Stimulated activated CD8-positive, alpha-beta memory T cell treated with anti-CD3 and anti-CD28 coated beads, Interleukin-15, amount 100 ng/mL, for 4 hours (primary cell): ENCODE measurements at places on chromosomes 1 and 21.
A peak's percentile ranks its signal among the peaks of the same experiment; 100 is the strongest.

DNA sequence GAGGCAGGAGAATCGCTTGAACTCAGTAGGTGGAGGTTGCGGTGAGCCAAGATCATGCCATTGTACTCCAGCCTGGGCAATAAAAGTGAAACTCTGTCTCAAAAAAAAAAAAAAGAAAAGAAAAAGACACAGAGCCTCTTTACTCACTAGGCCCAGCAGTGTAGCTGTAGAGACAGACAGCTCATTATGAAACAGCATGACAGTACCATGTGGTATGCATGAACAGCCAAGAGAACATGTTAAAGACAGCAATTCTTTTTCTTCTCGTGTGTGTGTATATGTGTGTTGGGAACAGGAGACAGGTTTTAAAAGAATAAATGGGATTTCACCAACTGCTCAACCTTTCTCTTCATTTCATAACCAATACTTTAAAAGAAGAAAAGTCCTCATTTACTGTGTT lies 118.8 kb downstream of the PIK3R3 start:
- no peak for DNase-seq

- DNase-seq: no peak
These were observed 42.3 kb downstream of the TCEANC2 start for GRCh38 chr1:54095546-54096226.

DNA sequence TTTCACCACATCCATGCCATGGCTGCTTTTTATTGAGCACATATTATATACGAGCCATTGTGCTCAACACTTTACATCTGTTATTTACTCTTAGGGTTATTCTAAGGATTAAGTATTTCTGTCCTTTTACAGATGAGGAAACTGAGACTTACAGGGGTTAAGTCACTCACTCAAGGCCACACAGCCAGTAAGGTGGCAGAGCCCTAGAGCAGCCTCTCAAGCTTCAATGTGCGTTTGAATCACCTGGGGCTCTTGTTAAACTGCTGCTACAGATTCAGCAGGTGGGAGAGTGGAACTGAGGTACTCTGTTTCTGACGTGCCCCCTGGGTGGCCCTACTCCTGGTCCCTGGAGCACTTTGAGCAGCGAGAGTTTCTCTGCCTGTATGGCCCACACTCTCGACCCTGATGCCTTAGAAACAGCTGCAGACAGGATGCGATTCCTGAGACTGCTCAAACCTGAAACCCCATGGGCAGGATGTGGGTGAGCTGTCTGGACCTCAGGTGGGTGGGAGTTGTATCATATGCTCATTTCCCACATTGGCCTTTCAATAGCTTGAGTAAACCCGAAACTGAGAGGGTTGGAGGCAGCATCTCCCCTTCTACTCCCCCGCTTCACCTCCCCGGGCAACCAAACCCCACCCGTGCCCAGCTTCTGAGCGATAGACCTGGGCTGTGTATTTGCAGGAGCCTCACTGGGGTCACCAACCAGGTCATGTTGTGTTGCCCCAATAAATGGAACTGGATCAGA lies 59.3 kb downstream of the MAN1C1 start:
- peak; percentile 73 for DNase-seq

GRCh38 chr1:53061859-53062707 lies at the start of gene PODN:
PODN (plus strand) TSS chr1:53062213; CDS start chr1:53069856, 7,643 bp downstream.
- no peak for DNase-seq

- no peak for DNase-seq
These were observed 59.5 kb upstream of the LRRC53 start for GRCh38 chr1:74571891-74572290.

DNA sequence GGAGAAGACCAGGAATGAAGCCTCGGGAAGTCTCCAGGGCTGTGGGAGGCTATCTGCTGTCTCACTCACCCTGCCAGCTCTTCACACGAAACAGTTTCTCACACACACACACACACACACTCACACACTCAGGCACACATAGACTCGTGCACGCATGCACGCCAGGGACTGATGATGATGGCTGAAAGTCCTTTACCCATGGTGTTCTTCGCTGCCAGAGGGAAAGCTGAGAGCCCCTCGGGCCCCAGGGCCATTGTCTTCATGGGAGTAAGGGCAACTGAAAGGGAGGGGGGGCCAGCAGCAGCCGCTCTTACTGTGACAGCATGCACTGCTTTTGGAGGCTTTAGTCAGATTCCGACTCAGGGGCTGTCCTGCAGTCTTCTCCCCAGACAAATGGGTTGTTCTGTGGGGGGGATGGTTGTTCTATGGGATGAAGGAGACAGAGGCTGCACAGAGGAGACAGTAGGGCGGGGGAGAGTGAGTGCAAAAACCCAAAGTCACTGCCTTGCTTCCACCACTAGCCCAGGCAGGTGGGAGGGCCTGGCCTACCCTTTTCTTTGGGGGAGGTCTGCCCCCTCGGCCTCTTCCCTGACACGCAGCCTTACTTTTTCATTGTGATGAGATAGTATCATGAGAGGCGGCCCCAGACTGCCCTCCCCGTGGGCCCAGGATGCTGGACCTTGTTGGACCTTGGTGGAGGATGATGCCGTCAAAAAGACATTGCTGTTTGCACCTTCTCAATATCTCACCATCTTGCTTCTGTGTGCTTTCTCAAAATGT lies 29.0 kb downstream of the STUM start:
- DNase-seq: no peak
